Gastrocnemius medialis (tissue), 4 donors: ENCODE measurements at places on chromosomes 11 and 22.

DNA sequence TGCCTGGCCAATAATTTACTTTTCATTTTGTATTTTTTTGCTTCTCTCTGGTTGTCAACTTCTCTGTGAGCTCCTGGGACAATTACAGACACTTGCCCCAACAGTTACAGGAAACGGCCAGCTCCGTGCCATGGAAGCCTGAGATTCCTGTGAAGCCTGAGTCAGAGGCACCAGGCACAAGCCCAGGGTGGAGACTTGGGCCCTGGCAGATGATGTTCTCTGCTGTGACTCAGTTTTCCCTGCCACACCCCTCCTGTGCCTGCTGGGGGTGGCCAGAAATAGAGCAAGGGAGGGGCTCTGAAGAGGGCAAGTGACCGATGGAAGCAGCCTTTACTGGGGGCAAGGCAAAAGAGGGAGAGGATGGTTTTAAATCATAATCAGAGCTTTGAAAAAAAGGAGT lies 4.9 kb downstream of the ATP5MGL start:
- peak; percentile 91 for DNase-seq

GRCh38 chr11:13298765-13299164 lies 21.2 kb downstream of the BMAL1 start:
- no peak for DNase-seq

DNA sequence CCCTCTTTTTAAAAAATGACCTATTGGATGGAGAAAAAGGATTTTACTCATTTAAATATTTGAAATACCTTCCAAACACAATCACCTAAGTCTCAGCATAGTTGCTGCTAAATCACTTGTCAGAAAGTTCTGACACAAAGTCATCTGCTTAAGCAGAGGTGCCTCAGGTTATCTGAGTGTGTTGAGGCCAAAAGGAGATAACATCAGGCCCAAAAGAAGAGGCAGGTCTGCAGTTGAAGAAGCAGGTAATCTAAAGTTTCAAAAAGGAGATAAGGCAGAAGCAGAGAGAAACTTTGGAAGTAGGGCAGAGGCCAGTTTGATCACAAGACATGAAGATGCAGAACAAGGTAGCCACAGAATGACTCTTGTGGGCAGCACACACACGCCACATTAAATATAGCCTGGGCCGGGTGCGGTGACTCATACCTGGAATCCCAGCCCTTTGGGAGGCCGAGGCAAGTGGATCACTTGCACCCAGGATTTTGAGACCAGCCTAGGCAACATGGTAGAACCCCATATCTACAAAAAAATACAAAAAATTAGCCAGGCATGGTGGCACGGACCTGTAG lies 175.7 kb upstream of the API5 start:
- DNase-seq: no peak

- no peak for DNase-seq
Observed at GRCh38 chr11:60887556-60887955, 18.8 kb downstream of the PRPF19 start.

- DNase-seq: peak; percentile 24
Observed at GRCh38 chr11:14643697-14644225, at the start of gene PDE3B. TSS of gene PDE3B (plus strand) at chr11:14643804. CDS start at chr11:14644076, 272 bp downstream.

DNA sequence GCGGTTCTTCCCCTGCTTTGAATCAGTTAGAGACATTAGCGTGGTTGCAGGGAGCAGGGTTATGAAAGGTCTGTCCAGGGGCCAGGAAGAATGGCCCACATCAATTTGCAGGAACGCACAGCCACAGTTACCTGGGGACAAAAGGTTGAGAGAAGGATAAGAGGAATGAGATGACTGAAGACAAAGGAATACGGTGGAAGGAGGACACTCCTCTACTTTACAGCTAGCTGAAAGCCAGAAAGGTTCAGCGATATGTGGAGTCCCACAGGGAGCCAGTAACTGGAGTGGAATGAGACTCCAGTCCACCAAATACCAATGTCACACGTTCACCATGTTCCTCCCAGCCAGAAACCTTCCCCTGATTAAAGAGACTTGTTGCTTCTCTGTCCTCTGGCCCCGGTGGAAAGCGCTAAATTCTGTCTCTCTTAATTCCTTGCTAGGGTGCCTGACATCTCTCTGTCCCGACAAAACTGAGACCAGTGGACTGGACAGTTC lies 10.7 kb downstream of the XNDC1N start:
- no peak for DNase-seq
